ENCODE measurements at places on chromosomes 5 and 9. TPM values are rescaled to one million over a fixed set of nuclear protein-coding genes. Genes with fewer than 3 reads are reported as not detected.

The GCNT4 gene
- not detected for total RNA-seq

The PCBD2 gene
- total RNA-seq: 14.4 TPM

The COL15A1 gene
- 0.93 TPM for total RNA-seq

The THBS4 gene
- 3.9 TPM for total RNA-seq

The SPOCK1 gene
- 0.54 TPM for total RNA-seq

The CD180 gene
- total RNA-seq: 38.0 TPM

The HCN1 gene
- total RNA-seq: not detected

The CCL27 gene
- total RNA-seq: not detected

The TENT4A gene
- total RNA-seq: 38.1 TPM

The ARHGEF37 gene
- 17.0 TPM for total RNA-seq

The RIC1 gene
- total RNA-seq: 86.8 TPM

The HRCT1 gene
- not detected for total RNA-seq

The NEURL1B gene
- total RNA-seq: not detected

The IL9 gene
- not detected for total RNA-seq

The CARTPT gene
- total RNA-seq: not detected

The SNCB gene
- not detected for total RNA-seq

The PPP1R26 gene
- 0.22 TPM for total RNA-seq

The PDLIM4 gene
- total RNA-seq: not detected

The LRRC19 gene
- total RNA-seq: not detected

The RASEF gene
- 0.15 TPM for total RNA-seq

The MRRF gene
- total RNA-seq: 67.3 TPM

The GRXCR2 gene
- not detected for total RNA-seq

All from Karpas-422 (cell line).